ENCODE measurements at places on chromosomes 12 and 14.
A peak's percentile ranks its signal among the peaks of the same experiment; 100 is the strongest.

DNA sequence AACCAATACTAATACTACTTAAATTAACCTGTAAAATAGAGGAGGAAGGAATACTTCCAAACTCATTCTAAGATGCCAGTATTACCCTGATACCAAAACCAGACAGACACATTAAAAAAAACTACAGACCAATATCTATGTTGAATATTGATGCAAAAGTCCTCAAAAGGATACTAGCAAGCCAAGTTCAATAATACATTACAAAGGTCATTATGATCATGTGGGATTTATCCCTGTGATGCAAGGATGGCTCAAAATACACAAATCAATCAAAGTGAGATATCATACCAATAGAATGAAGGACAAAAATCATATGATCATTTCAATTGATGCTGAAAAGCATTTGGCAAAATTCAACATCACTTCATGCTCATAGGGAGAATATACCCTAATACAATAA is 97.2 kb upstream of the ATXN7L3B start:
- no peak for DNase-seq

GRCh38 chr14:61266891-61267740 is 14.0 kb downstream of the TMEM30B start:
- no peak for DNase-seq

- DNase-seq: no peak
Measured at GRCh38 chr12:118164798-118165486, 29.0 kb downstream of the PEBP1 start.

DNA sequence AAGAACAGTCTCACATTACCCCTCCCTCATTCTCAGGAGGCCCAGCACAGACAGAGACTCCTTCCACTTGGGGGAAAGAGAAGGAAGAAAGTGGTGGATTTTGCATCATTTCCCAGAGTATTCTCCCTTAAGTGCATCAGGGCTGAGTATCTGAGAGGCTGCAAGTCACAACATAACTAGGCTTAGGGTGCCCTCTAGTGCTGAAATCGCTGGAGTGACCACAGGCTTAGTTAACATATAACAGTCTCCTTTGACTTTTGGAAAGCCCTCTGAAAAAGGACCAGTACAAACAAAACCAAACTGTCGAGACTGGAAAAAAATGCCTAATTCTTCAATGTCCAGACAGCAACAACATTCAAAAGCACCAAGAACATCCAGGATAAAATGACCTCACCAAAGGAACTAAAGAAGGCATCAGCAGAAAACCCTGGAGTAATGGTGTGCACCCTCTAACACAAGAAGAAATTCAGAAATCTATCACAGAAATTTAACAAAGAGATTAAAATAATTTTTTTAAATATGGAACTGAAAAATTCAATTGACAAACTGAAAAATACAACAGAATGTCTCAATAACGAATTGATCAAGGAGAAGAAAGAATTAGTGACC is 412.3 kb downstream of the RPS29 start:
- DNase-seq: peak; percentile 7

DNA sequence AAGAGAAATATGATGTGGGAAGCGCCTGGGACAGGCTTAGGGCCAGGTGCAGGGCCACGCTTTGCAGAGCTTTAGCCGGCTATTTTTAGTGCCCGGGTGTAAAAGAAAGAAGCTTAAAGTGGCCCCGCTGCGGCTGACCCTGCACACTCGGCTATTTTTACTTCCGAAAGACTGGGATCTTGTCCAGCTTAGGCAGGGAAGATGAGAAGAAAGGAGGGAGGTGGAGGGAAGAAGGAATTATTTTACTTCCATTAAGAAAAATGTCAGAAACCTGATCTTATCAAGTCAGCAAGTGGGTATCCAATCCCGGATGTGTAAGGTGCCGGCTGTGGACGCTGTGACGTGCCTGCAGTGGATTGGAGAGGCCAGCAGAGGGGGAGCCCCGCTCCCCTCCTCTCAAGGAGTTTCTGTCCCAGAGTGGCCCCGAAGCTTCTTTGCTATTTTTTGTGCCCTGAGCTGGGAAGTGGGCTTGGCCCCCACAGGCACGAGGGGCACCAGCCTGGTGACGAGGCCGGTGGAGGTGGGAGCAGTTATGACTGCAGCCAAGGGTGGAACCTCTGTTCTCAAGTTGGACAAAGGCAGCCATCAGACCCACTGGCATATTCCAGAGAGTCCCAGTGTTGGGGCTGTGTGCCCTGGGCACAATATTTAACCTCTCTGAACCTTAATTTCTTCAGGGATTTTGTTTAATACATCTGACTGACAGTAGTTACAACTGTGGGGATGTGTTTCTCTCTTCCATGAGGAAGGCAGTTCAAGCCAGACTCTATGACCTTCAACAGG is 97.7 kb downstream of the ESRRB start:
- no peak for DNase-seq

DNA sequence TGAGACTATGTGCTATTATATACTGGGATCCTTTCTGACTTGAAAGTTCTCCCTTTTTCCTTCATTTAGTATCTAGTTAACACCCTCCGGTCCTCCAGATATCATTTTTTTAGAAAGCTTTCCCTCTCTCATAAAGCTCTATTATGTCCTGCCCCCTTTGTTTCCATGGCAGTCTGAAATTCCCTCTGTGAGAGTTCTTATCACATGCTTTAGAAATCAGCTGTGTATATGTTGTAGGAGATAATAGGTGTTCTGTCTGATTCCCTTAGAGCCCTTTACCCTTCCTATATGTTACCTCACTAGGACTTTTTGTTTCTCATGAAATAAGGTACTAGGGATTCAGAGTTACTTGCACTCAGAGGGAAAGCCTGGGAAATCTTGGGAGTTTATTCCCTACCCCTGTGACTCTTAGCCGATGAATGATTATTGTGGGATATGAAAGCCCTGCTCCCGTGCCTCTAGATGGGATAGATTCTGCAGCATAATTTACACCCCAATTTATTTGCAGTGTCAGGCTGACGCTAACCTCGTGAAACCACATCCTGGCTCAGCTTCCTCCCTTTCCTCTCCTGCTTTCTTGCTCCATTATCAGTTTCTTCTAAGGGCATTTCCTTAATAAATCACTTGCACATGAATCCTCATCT is 448.4 kb downstream of the MDGA2 start:
- no peak for DNase-seq

DNA sequence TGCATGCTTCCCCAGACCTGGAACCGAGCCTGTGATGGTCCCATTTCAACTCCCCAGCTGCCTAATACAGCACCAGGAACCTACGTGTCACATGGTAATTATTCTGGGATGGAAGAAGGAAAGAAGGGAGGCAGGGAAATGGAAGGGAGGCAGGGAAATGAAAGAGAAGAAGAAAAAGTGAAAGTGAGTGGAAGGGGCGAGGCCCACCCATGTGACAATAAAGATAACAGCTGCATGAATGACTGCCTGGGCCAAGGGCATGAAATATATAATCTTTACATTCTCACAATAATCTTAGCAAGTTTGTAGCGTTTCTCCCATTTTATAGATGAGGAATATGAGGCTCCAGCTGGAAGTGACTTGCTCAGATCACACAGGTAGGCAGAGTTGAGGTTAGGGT is 245.0 kb upstream of the PWP1 start:
- DNase-seq: no peak

- DNase-seq: no peak
Measured at GRCh38 chr12:70774055-70774454, 136.8 kb upstream of the PTPRB start.

GRCh38 chr14:40691066-40691465 is 915.6 kb upstream of the LRFN5 start:
- no peak for DNase-seq

GRCh38 chr14:73755434-73756014 is 41.3 kb upstream of the PNMA1 start:
- no peak for DNase-seq

DNA sequence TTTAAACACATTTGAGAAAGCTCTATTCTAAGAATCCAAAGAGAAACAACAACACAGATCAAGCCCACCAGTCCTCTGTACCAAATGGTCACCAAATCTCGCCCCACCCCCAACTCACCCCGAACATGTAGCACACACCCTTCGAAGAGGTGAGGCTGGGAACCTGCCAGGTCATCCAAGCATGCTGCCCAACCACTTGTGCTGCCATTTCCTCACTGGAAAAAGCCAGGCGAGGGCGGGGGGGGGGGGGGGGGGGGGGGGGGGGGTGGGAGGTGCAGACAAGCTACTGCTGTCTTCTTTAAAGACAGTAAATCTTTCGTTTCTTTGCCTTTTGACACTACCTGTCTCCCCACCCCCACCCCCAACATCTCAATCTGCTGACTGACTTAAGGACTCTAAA is 59.9 kb downstream of the SETD3 start:
- no peak for DNase-seq

DNA sequence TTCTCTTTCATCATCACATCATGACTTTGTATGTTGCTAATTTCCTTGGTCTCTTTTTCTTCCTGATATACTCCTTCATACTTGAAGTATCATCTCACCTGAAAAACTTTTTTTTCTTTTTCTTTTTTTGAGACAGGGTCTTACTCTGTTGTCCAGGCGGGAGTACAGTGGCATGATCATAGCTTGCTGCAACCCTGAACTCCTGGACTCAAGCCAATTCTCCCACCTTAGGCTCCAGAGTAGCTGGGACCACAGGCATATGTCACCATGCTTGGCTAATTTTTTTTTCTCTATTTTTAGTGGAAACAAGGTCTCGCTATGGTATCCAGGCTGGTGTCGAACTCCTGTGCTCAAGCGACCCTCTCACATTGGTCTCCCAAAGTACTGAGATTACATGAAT is 107.6 kb downstream of the RALGAPA1 start:
- DNase-seq: no peak

- DNase-seq: no peak
Measured at GRCh38 chr12:89479982-89480381, 44.6 kb downstream of the GALNT4 start.

GRCh38 chr14:77991128-77991772 is 178.9 kb upstream of the NRXN3 start:
- no peak for DNase-seq

- no peak for DNase-seq
Measured at GRCh38 chr12:40446385-40446784, 221.6 kb downstream of the LRRK2 start.

GRCh38 chr12:131694116-131694838 is 16.6 kb upstream of the SFSWAP start:
- no peak for DNase-seq

- DNase-seq: no peak
Measured at GRCh38 chr12:131589966-131590365, 120.9 kb upstream of the SFSWAP start.

- DNase-seq: no peak
Measured at GRCh38 chr12:14890701-14891100, 5.0 kb upstream of the MGP start.

DNA sequence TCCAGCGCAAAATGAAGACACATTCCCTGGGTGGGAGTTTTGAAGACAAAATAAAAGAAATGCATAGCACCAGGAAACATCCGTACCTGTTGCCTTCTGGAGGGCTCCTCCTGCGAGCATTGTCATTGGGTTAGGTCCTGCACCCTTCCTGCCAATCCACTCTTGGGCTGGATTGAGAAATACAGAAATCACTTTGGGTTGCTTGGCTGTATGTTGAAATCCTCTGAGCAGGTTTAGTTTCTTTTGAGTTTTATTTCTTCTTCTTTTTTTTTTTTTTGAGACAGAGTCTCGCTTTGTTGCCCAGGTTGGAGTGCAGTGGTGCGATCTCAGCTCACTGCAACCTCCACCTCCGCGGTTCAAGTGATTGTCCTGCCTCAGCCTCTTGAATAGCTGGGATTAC is 67.6 kb downstream of the ARF6 start:
- no peak for DNase-seq

GRCh38 chr14:61388173-61388975 is 67.0 kb downstream of the PRKCH start:
- DNase-seq: peak; percentile 22

DNA sequence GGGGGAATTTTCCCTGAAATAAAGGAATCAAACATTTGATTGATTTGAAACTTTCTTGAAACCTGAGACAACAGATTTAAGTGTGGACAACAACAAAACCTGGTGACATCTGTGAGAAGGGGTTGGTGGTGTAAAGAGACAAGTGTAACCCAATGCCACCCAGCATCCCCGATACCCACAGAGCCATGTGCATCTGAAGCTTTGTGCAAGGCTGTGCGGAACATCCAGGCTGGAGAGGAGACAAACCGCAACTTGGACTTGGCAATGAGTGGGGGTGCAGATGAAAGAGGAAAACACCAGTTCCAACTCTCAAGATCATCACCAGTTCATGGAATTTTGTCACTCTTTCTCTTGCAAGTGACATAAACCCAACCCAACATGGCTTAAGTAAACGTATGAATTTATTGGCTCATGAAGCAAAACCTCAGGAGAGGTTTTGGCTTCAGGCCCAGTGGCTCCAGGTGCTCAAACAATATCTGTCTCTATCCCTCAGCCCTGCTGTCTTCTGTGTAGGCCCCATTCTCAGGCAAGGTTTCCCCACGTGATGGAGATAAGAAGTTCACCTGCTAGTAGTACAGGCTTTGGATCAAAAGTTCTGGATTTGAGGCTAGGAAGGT is 55.2 kb upstream of the NTF3 start:
- DNase-seq: no peak

- DNase-seq: no peak
Measured at GRCh38 chr12:19005257-19005801, 124.2 kb upstream of the PLEKHA5 start.

DNA sequence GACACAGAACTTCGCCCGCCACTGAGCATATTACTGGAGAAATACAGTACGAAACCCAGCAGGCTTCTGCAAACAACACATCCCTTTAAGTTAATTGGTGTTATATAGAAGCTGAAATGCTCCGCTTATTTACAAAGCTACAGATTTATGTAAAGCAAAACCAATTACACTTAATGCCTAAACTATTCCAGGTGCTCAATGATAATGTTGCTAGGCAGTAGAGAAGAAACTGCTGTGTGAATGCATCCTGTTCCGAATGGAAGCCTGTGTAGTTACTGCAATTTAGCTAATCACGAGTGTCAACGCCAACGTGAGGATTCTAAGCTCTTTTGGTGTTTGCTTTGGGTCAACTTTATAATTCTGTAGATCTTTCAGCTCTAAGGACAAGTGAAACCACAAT is 89.8 kb downstream of the SLC15A5 start:
- no peak for DNase-seq

DNA sequence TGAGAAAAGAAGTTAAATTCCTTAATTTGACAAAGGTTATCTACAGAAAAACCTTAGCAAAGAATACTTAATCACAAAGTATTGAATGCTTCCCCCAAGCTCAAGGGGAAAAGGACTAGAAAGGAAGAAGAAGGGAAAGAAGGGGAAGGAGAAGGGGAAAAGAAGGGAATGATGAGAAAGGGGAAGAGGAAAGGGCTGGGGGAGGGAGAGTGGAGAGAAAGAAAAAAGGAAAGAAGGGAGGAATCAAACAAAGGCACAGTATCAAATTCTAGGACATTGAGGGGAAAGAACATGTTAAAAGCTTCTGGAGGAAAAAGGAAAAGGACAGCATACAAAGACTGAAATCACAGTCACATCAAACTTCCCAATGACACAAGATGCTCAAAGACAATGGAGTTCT is 70.3 kb downstream of the BCL2L14 start:
- no peak for DNase-seq

- no peak for DNase-seq
Measured at GRCh38 chr12:11651785-11652184, 2.3 kb downstream of the ETV6 start.

Data from CD4-positive, alpha-beta T cell treated with Interleukin-1 beta for 1 hour (primary cell).